ENCODE measurements at places on chromosomes 13 and 19. TPM values are rescaled to one million over a fixed set of nuclear protein-coding genes. Genes with fewer than 3 reads are reported as not detected.

MISP3 gene
- total RNA-seq: 2.7 TPM

ATP8B3 gene
- total RNA-seq: 3.2 TPM

C1QTNF9 gene
- not detected for total RNA-seq

IGFLR1 gene
- 7.4 TPM for total RNA-seq

ZNF536 gene
- total RNA-seq: 2.5 TPM

NEK3 gene
- 16.5 TPM for total RNA-seq

LGALS7B gene
- 760 TPM for total RNA-seq

FCHO1 gene
- 12.3 TPM for total RNA-seq

CGB7 gene
- total RNA-seq: 0.98 TPM

APOC4 gene
- total RNA-seq: not detected

ZNF837 gene
- 1.2 TPM for total RNA-seq

FUT2 gene
- total RNA-seq: 6.1 TPM

PGLYRP1 gene
- not detected for total RNA-seq

FFAR3 gene
- not detected for total RNA-seq

ZNF91 gene
- 81.0 TPM for total RNA-seq

POGLUT2 gene
- 5.4 TPM for total RNA-seq

INSR gene
- total RNA-seq: 86.7 TPM

DNA sequence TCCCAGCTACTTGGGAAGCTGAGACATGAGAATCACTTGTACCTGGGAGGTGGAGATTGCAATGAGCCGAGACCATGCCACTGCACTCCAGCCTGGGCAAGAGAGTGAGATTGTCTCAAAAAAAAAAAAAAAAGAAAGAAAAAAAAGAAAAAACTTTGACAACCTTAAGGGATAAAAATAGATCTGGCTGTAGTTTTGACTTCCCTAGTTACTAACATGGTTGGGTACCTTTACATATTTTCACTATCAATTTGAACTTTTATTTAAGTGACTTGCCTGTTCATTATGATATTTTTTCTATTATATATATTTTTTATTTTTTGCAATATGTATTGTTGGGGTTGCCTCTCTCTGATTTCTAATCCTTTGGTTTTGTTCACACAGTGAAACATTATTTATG is 8.4 kb upstream of the ZNF235 start:
- no peak for DNase-seq

- DNase-seq: no peak
Measured at GRCh38 chr19:51259348-51260245, 8.7 kb downstream of the SIGLECL1 start.

GRCh38 chr13:40477623-40478608 is 188.5 kb downstream of the FOXO1 start:
- DNase-seq: no peak

DNA sequence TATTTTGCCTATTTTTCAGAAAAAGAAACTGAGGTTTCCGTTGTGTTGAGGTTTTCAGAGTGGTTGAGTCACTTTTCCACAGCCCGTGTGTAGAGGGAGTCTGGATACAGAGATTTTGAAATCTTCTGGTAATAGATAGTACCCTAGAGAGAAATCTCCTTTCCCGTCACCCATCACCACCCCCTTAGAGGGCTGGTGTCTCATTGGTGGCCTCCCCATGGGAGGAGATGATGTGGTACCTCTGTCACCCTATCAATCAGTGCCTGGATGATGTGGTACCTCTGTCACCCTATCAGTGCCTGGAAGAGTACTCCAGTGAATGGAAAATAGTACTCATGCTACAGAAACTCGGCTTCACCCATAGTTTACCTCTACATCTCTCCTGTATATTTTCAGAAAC is 42.2 kb upstream of the SERP2 start:
- no peak for DNase-seq

DNA sequence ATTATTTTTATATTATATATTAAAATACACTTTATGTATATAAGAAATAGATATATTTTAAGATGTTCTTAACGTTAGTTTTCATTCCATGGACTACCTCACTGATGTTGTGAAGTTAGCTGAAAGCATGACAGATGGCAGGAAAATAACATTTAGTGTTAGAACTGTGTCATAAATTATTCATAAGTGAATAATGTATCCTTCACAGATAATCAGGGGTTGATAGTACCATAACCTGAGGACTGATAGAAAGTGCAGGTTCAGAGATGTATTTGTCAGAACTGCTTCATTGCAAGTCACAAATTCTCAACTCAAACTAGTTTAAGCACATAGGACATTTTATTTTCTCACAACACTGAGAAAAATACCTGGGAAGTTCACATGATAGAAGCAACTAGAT is 14.6 kb upstream of the DIAPH3 start:
- DNase-seq: no peak

GRCh38 chr13:106714271-106714982 is 146.5 kb upstream of the ARGLU1 start:
- no peak for DNase-seq

DNA sequence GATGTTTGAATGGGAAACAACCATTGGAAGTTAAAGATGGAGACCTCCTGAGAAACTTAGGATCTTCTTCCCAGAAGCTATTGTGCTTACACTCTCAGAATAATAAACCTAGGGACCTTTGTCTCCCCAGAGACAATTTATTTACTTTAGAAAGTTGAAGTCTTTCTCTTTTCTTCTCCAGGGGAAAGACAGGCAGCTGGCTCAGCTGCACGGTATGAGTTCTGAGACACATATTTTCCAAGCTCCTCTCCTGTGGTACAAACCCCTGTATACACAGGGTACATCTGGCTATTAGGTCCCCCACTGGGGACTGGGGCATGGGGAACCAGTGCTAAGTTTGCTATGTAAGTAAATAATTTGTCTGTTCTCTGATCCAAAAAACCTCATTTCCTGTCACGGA is 67.5 kb upstream of the POSTN start:
- no peak for DNase-seq

GRCh38 chr19:45660636-45661035 is 7.4 kb upstream of the GIPR start:
- DNase-seq: no peak

DNA sequence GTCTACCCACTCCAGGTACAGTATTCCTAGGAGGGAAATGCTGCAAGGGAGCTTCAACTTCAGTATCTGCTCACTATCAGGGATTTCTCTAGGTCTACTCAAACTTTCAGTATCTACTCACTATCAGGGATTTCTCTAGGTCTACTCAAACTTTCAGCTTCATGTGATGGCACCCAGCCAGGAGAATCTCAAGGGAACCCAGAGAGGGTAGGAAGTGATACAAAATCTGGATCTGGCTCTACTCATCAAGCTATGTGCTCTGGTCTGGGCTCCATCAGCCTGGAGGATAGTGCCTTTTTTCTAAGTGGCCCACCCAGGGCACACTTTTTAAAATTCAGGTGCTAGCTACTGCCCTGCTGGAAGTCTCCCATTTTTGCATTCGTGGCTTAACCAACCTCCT is 52.3 kb upstream of the FNDC3A start:
- DNase-seq: no peak

- DNase-seq: no peak
Measured at GRCh38 chr13:87356314-87356713, 314.9 kb upstream of the SLITRK5 start.

DNA sequence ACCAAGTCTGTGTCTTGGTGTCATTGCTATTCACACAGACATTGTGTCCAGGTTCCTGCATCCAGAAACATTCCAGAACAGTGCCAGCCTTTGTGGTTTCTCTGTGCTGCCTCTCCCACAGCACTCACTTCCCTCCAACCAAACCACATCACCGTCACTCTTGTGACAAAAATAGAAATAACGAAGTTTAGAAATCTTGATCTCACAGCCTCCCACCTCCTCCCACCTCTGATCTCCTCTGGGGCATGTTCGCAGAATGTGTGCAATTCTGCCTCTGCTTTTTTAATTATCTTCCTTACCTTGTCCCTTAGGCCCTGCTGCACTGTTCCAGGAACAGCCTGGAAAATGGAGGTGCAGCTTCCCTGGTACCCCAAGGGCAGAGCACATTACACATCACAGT is 8.7 kb upstream of the SERPINE3 start:
- no peak for DNase-seq

DNA sequence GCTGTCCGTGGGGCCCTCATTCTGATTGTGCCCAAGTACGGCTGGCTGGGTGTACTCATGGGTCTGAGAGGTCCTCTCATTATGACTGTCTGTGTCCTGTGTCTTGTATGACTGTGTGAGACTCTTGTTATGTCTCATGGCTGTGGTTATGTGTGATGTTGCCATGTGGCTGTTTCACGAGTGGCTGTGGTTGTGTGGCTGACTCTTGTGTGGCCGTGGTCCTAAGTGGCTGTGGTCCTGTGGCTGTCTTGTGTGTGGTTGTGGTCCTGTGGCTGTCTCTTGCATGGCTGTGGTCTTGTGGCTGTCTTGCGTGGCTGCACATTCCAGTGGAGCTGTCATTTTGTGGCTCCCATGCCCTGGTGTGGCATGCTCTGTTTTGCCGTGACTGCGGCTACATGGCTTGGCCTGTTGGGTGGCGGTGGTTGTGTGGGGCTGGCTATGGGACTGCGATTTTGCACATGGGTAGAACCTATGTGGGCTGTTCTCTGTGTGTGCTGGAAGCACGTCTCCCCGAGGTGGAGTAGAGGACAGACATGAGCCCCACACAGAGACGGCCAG is 2.5 kb downstream of the LYL1 start:
- DNase-seq: no peak

GRCh38 chr19:40365613-40366401 is 17.3 kb downstream of the PLD3 start:
- no peak for DNase-seq

- DNase-seq: no peak
Measured at GRCh38 chr13:24574847-24575246, 62.3 kb upstream of the PARP4 start.

DNA sequence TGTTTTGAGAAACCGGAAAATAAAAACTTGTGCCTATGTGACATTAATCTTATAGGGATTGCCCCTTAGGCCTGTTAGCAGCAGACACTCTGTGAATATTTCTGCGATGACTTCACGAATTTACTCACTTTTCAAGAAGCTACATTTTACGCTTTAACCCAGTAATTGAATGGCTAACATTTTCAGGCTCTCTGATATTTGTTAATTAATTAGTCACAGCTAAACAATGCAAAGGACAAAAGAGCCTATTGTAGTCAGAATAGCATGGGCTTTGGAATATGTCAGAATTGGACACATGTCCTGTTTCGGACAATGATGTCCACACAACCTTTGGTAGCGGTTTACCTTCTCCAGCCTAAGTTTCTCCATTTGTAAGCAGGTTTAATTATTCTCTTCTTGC is 506.6 kb downstream of the EFNB2 start:
- DNase-seq: no peak

- no peak for DNase-seq
Measured at GRCh38 chr19:38388349-38389100, at the start of gene SPRED3. Gene SPRED3, plus strand, starts transcription at chr19:38388697. Its CDS starts 1,606 bp downstream, at chr19:38390303.

DNA sequence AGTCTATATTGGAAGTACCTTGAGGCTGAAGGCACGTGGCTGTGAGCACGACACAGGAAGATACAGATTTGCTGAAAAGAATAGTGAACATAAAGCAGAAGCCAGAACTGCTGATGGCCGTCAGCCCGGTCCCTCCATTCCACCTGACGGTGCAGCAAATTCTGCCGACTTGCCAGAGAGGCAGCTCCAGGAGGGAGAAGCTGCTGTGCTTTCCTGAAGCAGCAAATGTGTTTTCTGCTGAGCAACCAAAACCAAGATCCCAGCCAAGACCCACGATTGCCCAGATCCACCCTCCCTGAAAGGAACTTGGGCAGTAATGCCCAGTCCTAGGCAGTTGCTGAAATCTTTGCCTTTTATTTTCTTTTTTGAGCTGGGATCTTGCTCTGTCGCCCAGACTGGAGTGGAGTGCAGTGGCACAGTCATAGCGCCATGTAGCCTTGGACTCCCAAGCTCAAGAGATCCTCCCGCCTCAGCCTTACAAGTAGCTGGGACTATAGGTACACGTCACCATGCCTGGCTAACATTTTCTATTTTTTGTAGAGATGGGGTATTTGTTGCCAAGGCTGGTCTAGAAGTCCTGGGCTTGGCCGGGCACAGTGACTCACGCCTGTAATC is 7.0 kb upstream of the RCN3 start:
- DNase-seq: no peak

GRCh38 chr13:54536112-54536511 is 1507.5 kb downstream of the OLFM4 start:
- DNase-seq: no peak

- no peak for DNase-seq
Measured at GRCh38 chr13:23473221-23473620, 39.7 kb upstream of the SACS start.

- DNase-seq: no peak
Measured at GRCh38 chr19:37551129-37551993, 43.2 kb downstream of the ZNF571 start.

DNA sequence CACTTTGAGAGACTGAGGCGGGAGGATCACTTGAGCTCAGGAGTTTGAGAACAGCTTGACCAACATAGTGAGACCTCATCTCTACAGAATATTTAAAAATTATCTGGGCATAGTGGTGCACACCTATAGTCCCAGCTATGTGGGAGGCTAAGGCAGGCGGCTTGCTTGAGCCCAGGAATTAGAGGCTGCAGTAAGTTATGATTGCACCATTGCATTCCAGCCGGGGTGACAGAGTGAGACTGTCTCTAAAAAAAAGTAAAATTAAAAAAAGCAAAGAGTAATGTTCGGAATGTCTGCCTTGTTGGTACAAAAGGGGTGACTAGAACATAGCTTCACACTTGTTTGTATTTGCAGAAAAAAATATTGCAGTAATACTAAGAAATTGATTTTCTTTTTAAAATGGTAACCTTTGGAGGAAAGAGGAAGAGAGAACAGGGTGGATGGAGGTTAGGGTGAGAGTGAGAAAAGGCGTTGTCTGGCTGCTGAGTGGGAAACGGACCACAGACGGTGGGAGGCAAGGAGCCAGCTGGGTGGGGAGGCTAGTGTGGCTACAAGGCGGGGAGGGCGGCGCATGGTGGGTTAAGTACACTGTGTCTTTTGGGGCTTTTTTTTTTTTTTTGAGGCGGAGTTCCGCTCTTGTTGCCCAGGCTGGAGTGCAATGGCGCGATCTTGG is 10.2 kb downstream of the PPP1R14A start:
- no peak for DNase-seq

- DNase-seq: no peak
Measured at GRCh38 chr19:803686-804418, 6.6 kb downstream of the PTBP1 start.

- no peak for DNase-seq
Measured at GRCh38 chr19:2495130-2495641, 19.3 kb downstream of the GADD45B start.

DNA sequence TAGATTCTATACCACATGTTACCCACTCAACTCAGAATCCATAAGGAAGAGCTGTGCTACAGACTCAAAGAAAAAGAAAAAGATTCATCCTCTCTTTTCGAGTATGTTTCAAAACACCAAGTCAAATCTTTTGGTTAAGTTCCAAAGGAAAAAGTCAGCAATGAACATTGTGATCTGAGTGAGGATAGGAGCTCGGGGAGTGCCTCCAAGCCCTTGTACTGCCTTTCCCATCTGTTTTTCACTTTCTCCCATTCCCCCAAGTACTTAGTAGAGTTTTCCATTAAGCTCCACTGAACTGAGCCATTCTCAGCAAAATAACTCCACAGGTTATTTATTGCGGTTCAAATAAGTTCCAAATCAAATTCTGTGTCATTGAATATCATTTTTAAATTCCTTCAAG is 47.7 kb upstream of the MAB21L1 start:
- no peak for DNase-seq

All from vagina (tissue), 2 donors.